ENCODE measurements at places on chromosomes 3 and 15.

GRCh38 chr3:29639578-29640290 lies 358.9 kb downstream of the RBMS3 start:
- no peak for DNase-seq

DNA sequence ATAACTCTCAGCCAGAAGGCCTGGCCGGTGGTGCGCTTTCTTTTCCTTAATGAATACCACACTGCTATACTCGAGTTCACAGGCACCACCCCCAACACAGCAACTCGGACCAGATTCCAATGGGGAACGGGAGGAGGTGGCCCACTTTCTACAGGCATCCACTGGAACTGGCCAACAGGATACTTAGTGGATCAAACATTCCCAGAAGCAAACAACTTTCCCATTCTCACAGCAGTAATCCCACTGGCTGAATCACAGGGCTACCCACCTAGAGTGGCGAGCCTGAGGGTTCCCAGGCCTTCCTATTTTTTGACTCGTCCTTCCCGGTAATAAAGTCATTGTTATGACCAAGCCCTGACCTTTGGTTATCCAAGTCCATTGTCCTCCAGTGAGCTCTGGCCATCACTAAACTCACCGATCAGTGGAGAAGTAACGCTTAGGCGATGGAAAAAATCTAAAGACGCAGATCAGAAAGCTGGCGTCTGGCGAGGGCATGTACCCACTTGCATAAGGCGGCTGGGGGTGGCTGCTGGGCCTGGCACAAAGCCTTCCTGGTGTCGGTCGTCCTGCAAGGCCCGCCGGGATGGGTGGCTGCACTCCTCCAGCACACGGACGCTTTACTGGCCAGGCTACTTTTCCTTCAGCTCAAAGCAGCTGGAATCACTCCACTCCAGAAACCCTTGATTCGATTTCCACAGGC lies 1.2 kb downstream of the EOGT start:
- no peak for DNase-seq

GRCh38 chr15:63264688-63265293 lies 12.6 kb upstream of the APH1B start:
- DNase-seq = no peak

DNA sequence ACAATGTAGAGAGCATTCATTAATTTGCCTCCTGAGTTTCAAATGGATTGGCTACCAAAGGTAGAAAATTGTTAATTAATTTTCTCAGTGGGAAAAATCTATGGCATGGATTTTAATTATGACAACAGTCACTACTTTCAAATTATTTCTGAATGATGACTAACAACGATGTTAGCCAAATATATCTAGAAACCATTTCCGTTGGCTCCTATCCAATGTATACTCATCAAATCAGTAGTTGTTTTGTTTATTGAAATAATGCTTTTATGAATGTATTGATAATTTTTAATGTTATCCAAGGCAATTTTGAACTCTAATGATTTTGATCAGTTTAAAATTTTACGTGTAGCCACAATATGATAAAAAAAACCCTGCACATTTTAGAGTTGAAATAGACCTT lies 333.4 kb downstream of the NAALADL2 start:
- DNase-seq = no peak

- no peak for DNase-seq
These were observed 111.0 kb downstream of the ADAMTS17 start for GRCh38 chr15:100230784-100231183.

GRCh38 chr3:62975566-62975965 lies 100.3 kb upstream of the CADPS start:
- DNase-seq = no peak

DNA sequence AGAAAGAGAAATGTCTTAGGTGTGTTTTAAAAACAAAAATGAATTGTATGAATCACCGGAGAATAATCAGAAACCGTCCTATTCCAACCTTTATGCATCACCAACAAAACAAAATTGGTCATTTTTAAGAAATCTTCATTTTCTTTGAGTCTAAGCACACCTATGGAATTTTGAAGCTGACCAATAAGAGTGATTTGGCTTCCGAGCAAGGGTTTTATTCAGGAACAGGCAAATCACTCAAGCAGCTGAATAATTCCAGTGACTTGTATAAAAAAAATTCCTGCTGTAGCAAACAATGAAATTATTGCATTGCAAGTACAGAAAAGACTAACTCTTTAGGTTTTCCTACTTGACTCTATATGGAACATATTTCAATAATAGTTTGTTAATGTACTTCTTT lies 83.8 kb upstream of the FNDC3B start:
- DNase-seq = no peak

DNA sequence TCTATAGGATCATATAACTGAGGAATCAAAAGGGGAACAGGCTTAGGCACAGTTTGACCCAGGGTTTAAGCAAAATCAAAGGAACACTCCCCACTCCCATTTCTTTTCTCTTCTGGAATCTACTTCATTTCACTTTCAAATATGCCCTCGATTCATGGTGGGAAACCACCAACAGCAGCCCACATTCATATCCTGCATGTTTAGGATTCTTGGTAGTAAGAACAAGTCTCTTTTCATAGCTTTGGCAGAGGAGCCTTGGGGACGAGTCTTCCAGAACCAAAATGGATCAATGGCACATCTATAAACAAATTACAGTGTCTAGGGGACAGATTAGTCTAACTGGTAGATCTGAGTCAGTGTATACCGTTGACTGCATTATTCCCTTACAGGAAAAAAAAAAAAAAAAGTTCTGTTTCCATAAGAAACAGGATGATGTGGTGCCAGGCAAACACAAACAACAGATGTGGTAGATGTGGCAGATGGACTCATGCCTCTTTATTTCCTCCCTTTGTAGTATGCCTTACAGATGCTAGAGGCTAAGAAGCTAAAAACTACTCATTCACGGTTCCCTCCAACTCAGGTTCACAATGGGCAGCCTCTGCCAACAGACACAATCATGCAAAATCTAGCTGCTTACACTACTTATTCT lies 578.3 kb upstream of the ADAMTS9 start:
- no peak for DNase-seq

DNA sequence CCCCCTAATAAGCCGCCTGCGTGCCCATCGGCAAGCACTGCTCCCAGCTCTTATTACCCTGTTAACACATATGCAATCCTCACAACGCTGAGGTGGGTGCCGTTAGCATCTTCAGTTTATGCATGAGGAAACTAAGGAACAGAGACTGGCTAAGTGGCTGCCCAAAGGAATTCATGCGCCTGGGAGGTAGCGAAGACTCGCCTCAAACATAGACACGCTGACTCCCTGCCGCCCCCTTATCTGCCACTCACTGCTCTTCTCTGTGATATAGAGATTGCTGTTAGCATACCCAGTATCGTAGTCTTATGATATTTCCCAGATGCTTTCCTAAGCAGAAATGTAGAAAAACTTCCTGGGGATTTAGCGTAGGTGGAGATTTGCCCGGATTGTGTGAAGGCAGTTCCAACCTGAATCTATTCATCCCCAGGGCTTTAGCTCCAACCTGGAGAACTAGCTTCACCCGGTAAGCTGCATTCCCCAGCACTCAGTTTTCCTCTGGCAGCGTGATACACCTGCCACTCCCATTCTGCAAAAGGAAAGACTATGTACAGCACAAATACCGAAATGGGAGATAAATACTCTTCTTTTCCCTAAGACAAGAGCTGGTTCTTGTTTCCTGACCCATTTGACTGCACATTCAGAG lies 23.7 kb upstream of the CD47 start:
- DNase-seq = no peak

DNA sequence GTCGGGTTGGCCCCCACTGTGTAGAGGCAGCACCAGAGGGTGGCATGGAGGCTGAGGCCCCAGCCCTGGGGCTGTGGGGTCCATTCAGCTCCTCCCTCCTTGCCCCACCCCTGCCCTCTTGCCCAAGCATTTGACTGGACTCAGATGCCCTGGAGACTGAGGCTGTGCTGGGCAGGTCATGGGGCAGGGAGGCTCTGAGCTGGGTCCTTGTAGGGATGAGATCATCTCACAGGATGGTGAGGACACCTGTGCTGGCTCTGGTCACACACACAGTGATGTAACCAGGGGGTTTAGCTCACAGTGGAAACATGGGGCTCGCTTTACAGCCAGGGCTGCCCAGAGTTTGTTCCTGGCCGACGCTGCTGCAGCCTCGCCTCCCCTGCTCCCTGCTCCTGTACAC lies 17.8 kb downstream of the ALPK3 start:
- no peak for DNase-seq

GRCh38 chr3:125634336-125634950 lies 39.1 kb upstream of the OSBPL11 start:
- DNase-seq = no peak

DNA sequence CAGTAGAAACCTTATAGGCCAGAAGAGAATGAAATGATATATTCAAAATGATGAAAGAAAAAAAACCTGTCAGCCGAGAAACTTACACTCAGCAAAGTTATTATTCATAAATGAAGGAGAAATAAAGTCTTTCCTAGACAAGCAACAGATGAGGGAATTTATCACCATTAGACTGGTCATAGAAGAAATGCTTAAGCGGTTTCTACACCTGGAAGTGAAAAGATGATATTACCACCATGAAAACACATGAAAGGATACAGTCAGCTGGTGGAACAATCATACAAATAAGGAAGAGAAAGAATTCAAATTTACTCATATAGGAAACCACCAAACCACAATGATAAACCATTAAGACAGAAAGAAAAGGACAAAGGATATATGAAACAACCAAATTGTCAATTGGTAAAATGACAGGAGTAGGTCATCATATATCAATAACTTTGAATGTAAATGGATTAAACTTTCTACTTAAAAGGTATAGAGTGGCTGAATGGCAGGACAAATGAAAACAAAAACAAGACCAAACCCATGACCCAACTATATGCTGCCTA lies 29.9 kb upstream of the PRR23C start:
- DNase-seq = no peak

- DNase-seq = no peak
These were observed 29.8 kb downstream of the VIPR1 start for GRCh38 chr3:42532229-42532628.

DNA sequence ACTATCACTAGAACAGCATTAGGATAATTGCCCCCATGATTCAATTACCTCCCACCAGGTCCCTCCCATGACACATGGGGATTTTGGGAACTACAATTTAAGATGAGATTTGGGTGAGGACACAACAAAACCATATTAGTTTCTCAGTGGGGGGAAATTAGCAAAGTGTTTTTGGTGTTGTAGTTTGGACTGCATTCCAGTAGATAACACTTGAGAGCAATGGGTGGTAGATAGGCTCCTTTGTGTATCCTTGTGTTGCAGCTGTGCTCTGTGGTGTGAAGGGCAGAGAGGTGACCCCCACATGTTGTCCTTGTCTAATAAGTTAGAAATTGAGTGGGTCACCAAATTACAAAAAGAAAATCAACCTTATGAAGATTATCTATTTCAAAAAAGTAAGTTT lies 223.8 kb downstream of the SATB1 start:
- DNase-seq = no peak

- DNase-seq = no peak
These were observed 68.8 kb downstream of the PLOD2 start for GRCh38 chr3:146092230-146092629.

- DNase-seq = peak; percentile 57
These were observed 28.1 kb upstream of the CORO2B start for GRCh38 chr15:68550498-68551295.

DNA sequence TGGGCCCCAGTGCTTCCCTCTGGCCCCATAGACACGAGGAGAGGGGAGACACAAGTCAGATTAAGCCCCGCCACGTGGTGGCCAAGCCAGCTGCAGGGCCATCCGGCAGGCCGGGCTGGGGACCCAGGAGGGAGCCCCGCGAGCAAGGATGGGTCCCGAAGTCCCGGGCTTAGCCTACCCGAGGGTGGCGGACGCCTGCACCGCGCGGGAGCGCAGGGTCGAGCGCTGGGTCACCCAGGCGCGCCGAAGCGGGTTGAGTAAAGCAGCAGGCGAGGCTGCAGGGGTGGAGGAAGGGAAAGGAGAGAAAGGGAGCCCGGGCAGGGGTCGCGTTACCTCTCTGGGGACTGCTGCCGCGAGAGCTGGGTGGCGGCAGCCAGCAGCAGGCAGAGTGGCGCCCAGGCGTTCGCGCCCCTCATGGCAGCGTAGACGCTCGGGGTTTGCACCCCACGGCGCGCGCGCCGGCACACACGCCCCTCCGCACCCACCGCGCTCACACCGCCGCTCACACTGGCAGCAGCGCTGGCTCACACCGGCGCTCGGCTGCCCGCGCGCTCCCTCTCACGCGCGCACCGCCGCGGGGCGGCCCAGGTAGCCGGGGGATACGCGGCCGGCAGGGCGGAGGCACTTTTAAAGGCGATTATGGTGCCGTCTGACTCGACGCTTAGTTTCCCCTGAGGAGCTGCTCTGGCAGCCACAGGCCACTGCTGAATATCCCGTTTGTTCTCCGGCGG lies at the start of gene PCOLCE2:
Gene PCOLCE2 (minus strand): TSS at position 603 of the 731 bp plus-strand sequence. CDS start 187 bp downstream, at position 416.
- DNase-seq = peak; percentile 4

- DNase-seq = no peak
These were observed 164.5 kb downstream of the EPHB1 start for GRCh38 chr3:134959516-134959915.

GRCh38 chr15:95291898-95292472 lies 1038.5 kb upstream of the NR2F2 start:
- no peak for DNase-seq

- no peak for DNase-seq
These were observed 515.2 kb downstream of the NTRK3 start for GRCh38 chr15:87741350-87741749.

DNA sequence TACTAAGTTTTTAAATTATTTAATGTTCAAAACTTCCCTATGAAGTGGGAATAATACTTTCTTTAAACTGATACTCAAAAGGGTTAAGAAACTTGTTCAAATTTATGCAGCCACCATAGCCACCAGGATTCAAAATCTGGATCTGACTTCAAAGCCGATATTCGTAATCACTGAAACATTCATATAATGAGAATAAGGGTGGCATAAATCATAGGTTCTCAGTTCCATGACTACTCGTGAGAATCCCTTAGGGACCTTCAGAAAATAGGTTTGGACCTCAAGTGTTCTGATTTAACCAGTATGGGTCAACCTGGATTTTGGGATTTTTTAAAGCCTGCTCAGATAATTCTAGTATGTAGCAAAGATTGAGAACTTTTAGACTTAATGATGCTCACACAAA lies 160.6 kb downstream of the RBMS3 start:
- no peak for DNase-seq

DNA sequence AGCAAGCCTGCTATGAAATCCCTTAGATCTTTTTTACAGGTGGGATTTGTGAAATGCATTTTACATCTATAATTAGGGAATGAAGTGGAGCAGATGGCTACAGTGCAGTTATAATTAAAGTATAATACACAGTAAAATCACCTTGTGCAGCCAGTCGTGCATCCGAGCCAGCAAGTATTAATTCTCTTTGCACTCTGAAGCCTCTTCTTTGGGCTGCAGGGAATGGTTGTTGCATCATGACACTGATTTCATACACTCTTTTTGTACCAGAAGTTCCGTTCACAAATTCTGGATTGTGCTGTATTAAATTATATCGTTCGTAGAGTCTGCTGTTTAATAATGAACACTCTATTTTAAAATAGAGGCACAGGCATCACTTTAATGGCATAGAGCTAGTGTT lies 28.7 kb upstream of the TP63 start:
- no peak for DNase-seq

Measured in activated T-cell treated with anti-CD3 and anti-CD28 coated beads for 24 hours (primary cell).